ENCODE measurements at places on chromosomes 6 and 20. TPM values are rescaled to one million over a fixed set of nuclear protein-coding genes. Genes with fewer than 3 reads are reported as not detected.

DNA sequence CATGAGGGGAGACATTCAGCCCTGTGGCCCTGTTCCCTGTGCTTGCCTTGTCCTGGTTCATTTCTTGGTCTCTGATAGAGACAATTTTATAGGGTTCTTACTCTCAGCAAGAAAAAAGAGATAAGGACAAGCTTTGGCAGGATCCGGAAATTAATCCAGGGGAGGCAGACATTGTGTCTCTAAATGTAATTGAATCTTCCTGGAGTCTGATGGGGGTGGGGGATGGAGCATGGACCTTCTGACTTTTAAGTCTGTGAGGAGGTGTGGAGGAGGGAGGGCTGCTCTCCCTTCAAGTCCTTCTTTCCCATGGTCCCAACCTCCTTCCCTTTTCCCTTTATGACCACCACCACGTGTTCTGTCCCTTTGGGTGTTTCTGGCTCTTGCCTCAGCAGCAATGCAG, 512.7 kb downstream of the DHX35 start:
- no peak for DNase-seq

GRCh38 chr6:27577922-27578321, 105.0 kb upstream of the ZNF184 start:
- DNase-seq, result no peak

DNA sequence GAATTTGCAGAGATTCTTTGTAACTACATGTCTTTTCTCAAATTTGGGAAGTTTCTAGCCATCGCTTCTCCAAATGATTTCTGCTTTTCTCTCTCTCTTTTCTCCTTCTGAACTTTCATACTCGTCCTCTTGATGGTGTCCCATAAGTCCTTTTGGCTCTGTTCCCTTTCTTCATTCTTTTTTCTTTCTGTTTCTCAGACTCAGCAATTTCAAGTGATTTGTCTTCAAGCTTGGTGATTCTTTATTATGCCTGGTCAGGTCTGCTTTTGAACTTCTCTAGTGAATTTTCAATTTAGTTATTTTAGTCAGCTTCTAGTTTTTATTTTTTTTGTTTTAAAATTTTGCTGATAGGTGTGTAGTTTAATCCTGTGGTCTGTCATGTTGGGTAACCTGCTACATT, 57.6 kb upstream of the EEF1E1 start:
- DNase-seq, result no peak

Gene C20orf204
- 1.3 TPM for total RNA-seq

DNA sequence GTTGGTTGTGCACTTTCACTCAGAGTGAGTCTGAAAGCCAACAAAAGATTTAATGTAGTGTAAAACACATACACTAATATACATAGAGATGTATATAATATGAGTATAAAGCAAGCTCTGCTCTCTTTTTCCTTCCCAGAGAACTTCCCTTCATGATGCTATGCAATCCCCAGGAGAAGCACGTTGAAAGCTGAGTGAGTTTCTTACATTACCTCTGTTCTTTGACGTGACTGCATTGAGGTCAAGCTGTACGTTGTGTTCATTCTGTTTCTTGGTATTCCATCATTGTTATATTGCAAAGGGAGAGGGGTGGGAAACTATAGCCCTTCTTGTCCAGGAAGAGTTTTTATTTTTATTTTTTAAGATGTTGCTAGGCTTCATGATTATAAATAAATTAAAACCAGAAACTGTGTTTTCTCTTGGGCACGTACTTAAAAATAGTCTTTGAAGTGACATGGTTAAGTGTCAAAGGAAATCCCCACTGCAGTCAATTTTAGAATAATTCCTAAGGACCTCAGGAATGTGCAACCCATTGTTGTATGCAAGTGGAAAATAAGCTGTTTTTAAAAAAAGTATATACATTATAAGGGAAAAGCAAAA, 651.0 kb downstream of the CD109 start:
- DNase-seq, result no peak

DNA sequence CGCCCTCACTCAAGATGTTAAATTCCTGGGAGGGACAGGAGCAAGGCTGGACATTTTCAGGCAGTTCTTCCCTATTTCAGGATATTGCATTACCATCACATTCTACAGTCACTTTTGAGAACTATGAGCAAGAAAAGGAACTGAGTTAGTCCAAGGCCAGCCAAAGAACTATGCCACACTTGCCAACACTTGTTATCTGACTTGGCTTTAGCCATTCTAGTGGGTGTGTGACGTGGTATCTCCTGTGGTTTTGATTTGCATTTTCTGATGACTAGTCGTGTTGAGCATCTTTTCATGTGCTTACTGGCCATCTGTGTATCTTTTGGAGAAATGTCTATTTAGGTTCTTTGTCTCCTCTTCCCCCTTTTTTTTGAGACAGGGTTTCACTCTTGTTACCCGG, 12.0 kb downstream of the XRN2 start:
- DNase-seq, result no peak

DNA sequence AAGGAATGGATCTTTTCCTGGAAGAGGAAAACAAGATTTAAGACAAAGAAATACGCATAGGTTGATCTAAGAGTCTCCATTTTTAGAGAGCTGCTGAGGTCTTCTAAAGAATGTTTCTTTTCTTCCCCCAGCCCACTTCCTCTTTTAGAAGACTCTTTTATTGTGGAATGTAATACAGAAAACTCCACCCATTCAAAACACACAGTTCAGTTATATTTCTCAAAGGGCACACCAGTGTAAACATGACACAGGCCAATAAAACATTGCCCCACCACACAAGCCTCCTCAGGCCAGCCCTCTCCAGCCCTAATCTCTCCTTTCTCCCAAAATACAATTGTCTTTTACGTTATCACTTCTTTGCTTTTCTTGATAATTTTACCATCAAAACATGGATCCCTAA, 42.8 kb downstream of the SLC35B3 start:
- no peak for DNase-seq
